ENCODE measurements at places on chromosomes 6 and 20.

DNA sequence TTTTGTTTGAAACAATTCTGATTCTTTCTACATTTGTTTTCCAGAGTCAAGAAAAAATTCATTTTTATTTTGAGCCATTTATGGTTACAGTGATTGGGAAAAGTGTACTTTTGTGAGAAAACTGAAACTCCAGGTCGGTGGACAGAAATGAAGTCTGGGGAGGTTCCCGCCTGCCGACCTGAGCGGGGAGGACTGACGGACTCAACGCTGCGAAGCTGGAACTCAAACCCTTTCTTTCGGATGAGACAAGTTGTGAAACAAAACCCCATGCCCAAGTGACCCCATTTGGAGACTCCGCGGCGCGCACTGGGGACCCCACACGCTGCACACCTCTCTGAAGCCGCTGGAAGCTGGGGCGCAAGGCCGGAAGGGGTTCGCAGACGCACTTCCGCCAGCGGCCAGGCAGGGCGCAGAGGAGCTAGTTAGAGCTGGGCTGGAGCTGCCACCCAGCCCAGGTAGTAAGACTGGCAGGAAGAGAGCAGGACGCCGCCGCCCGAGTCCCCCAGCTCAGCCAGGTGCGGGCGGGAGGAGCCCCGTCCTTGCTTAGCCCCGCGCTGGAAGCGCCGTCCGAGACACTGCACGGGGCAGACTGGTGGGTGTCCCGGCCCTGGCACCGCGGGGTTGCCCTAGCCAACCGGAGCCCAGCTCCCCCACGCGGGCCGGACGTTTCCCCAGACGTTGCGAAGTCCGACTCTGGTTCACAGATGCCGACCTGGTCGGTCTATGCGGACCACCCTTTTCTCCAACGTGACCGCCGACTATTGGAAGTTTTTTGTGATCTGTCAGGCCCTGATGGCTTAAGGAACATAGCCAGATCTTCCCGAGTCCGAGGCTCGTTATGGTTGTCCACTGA, 19.8 kb upstream of the ZSCAN16 start:
- peak; percentile 84 for DNase-seq

DNA sequence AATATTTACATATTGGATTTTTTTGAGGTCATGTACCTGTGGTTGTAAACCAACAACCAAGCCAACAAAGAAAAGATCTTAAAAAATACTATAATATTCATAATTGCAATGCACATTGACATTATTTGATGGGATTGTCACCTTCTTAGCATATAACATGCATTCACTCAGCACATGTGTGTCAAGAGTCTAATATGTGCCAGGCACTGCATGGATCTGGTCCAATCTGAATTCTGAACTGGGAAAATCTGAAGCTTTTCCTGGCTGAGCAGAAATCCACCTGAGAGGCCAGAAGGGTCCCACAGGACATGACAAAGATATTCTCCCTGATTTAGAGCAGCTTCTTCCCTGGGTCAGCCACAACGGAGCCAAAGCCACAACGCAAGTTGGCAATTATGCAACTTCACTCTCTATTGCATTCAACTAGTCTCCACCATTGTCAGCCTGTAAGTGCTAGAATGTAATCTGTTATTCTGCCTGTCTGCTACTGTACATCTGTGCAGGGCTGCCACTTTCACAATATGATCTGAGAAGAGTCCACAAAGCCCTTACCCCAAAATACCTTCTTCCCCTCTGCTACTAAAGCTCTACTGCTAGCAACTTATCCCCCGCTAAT, 17.0 kb upstream of the DDO start:
- no peak for DNase-seq

GRCh38 chr6:139126931-139127330, 7.9 kb upstream of the HECA start:
- no peak for DNase-seq

DNA sequence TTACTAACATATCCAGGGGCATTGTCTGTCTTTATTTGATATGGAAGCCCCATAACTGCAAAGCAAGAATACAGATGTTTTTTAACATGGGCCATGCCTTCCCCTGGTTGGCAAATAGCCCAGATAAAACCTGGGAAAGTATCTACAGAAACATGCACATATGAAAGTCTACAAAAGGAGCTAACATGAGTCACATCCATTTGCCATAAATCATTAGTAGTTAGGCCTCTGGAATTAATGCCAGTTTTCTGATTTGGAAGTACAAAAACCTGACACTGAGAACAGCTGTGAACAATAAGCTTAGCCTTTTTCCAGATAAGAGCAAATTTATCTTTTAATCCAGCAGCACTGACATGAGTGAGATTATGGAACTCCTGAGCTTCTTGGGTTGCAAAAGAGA, 418.0 kb upstream of the IMPG1 start:
- no peak for DNase-seq

DNA sequence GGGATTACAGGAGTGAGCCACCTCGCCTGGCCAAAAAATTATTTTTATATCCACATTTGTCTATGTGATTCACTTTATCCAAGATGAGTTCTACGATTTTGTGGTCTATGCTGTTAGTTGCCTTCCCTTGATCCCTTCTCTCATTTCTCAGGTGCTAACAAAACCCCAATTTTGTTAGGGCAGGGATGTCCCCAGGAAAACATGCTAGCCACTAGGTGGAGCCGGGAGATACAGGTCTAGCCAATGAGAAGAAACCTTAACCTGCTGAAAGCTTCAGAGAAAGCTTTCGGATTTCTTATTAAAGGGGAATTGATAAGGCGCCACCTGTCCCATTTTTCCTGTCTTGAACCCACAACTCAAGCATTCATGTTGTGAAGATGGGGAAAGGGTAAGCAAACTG, 167.4 kb upstream of the OLIG3 start:
- DNase-seq: peak; percentile 35

GRCh38 chr20:59835448-59836395, 97.7 kb downstream of the SYCP2 start:
- no peak for DNase-seq

- no peak for DNase-seq
Observed at GRCh38 chr6:48957781-48958180, 505.3 kb downstream of the MMUT start.
